ENCODE measurements at places on chromosomes 6 and 20. TPM values are rescaled to one million over a fixed set of nuclear protein-coding genes. Genes with fewer than 3 reads are reported as not detected.

DNA sequence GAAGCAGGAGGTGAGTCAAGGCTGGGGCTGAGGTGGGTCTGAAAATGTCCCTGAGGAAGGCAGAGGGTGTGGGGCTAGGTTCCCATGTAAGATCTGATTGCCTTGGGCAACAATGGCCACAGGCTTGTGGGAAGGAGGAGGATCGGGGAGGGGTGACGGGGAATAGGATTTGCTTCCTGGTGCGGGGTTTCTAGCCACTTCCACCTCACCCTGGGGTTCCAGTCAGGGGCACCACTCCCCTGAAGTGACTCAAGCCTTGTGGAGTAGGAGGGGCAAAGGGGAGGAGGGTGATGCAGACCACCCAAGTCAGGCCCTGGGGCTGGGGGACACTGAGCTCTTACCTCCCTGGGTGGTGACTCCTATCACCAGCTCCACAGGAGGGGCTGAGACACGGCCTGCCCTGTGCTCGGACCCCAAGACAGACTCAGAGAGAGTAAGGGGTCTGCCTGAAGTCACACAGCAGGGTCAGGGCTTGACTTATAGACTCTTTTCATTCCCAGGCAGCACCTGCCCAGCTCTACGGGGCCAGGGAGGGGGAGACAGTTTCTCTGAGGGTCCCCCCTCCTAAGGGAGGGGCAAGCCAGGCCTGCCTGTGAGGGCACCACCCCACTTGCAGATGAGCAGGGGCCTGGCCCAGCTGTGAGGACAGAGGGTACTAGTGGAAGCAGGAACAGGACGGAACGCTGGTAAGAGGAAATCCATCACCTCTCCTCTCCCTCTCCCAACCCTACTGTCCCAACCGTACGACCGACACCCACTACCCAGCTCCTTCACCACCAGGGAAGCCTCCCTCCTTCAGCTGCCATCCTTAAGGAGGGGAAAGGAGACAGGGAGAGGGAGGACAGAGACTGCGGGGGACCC lies 12.4 kb upstream of the SPDEF start:
- DNase-seq: no peak

DNA sequence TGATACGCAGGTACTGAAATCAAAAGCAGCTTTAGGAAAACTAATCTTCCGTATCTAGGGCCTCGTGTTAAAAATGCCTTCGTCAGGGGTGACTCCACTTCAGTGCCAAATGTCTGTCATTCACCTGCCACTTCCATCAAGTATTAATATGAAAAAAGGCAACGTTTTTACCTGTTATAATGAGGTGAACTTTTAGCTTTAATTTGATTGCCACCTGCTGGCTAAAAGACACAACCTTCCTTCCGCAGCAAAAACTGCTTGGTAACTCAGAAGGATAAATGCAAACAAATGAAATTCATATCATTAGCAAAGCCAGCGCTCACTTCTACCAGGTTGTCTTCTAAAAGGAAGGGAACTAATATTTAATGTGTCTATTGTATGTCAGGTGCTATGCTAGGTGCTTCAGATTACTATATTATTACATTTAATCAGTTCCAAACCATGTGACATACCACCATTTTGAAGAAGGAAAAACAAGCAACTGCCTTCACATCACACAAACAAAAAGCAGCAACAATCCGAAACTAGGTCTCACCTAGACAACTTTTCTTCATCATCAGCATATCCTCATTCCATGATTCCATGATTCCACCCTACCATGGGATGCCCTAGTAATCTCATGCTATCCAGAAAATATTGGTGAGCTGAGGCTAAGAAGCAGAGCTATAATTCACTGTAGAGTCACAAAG lies 20.6 kb upstream of the ARHGAP18 start:
- DNase-seq: no peak

DNA sequence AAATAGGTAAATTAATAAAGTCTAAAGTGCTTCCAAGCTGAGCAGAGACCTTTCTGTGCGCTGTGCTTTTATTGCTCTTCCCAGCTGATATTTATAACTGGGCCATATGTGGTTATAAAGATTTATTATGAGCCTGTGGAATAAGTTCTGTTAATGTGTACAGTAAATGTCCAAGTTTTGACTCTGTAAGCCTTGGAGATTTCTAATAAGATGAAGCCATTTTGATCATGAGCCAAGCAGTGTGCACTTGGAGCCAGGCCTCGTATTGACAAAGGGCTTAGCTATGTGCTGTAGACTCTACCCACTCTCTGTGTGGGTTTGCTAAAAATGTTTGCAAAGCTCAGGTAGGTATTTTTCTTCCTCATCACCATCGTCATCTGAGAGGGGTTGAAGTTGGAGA lies 361.1 kb downstream of the FOXA2 start:
- DNase-seq: no peak

DNA sequence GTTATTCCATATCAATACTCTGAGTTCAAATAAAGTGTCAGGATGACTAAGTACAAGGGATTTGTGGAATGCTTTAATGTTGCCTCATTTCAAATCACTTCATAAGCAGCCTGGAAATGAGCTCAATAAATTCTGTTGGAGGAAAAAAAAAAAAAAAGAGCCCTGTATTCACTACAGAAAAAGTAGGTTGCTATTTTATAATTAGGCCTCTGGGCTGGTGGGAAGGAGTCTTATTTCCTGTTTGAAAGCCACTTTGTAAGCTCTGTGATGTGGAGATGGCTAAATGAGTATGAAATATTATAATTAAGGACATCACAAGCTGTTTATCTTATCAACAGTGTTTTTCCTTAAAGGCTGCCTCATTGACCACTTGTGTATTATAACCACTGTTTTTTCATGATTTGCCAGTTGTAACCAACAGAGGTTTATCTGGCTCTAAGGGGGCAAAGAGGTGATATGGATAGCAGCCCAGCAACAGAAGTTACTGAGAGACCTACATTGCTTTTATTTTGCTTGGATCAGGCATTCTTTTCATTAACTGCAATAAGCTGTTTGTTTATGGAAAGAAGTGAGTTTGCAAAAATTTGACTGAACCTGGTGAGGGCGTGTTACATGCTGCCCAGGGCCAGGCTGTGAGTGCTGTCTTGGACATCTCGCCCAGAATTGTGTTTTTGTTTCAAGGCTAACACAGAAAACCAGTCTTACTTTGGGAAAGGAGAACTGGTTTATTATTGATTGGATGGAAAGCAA lies 563.3 kb upstream of the MAP3K7 start:
- DNase-seq: no peak

DNA sequence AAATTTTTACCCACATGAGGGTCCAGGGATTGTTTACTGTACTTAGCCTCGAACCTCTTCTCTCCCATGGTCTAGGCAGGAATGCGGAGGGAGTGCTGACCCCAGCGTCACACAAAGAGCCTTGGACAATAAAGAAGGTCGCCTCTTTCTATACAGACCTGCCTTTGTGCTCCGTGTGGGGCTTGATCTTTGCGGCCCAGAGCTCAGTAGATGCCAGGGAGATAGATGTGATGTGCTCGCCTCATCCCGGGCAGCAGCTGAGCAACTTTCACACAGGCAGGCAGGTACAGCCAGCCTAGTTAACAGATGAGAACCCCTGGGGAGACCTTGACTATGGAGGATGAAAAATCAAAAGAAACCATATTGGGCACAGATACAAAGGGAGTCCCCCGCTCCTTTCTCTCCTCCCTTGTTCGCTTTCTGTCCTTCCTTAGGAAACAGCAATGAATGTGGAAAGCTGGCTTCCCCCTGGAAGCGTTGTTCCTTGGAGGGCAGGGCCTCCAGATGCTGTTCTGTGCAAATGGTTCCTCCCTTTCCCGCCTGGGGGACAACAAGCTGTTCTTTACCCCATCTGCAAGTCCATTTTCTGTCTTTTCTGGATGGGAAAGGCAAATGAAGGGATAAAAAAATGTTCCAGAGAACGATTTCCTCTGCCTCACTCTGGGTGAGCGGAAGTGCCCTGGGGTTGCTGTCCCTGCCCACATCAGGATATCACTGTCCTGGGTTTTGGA lies 128.3 kb downstream of the OLIG3 start:
- no peak for DNase-seq

IGF2R gene
- 78.6 TPM for total RNA-seq

GHRH gene
- total RNA-seq: not detected
